ENCODE measurements at places on chromosomes 5 and 9.

GRCh38 chr5:122341087-122341486, 29.1 kb downstream of the SNCAIP start:
- DNase-seq = no peak

DNA sequence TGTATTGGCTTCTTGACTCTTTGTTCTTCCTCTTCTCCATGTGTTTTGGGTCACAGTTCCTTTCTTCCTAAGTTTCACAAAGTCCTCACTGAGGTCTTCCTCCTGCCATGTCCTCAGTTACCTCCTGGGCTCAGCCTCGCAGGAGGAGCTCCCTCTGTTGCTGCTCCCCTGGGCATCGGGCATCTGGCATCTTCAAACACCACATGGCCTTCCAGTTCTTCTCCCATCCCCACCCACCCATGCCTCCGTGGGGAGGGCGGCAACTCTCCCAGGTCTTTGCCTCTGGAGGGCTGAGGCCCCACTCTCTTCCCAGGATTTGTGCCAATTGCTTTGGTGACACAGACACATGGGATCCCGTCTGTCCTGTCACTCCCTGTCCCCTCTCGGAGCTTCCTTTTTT, 22.8 kb downstream of the MRPL36 start:
- DNase-seq = no peak

DNA sequence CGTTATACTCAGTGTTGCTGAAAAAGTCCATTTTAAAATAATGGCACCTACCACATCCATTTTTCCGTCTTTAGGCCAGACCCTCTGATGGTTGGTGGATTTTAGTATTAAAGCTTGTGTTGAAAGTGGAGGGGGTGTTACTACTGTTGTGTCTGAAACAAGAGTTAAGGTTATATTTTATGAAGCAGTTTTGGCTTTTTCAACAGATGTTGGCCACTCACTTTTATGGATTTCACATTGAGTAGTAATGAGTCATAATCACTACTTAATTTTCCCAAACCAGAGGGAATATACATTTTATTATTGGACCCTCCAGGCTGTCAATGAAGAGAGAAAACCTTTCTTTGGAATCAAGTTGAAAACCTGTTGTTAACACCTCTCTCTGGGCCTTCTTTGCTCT, 88.0 kb downstream of the TRIO start:
- DNase-seq = no peak

DNA sequence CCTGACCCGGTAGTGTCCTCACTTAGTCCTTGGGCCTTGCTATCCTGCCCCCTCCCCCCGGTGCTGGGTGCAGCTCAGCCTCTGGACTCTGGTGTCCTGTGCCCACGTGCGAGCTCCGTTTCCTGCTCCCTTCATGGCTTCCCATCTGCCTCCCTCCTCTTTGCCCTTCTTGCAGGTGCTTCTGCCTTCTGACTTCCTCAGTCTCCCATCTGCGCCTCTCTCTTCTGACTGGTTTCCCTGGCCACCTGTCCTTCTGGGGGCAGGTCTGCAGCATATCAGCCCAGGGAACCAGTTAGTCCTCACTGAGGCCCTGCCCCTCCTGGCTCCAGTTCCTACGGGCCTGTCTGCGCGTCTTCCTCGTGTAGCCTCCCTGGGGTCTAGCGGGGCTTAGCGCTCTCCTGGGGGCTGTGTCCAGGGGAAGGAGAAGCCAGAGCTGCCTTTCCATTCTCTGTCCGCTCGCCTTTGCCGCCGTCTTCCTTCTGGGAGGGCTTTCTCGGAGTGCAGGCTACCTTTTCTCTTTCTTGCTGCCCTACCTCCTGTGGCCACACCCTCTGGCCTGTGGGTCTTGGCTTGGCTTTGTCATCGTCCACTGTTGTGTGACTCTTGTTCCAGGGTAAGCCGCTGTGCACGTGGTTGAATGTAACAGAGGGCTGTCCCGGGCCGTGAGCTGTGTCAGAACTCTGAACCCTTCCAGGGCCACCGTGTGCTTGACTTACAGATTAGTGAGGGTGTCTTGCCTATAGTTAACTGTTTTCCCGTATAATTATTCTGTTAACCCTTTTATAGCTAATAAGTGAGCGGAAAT, 51.8 kb downstream of the EHMT1 start:
- no peak for DNase-seq

DNA sequence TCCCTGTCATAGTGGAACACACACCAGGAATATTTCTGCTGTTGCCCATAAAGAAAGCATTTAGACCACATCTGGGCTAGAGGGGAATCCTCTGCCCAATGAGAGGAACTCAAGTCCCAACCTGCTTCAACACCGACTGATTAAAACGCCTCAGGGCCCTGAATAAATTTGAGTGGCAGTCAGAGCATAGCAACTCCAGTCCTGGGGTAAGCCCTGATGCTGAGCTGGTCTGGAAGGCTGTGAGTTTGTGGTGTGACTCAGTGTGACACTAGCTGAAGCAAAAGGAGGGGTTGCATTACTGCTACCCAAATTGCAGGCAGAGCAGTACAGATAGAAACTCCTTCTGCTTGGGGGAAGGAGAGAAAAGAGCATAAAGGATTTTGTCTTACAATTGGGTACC, 148.3 kb downstream of the PRDM9 start:
- no peak for DNase-seq

GRCh38 chr5:11903614-11904264, 507 bp downstream of the CTNND2 start:
- no peak for DNase-seq
